Calu3 (cell line): ENCODE measurements at places on chromosomes 1 and 21.

GRCh38 chr1:151273924-151274466, 8.1 kb upstream of the ZNF687 start:
- DNase-seq: no peak

- no peak for DNase-seq
Observed at GRCh38 chr1:222794656-222795474, 20.0 kb upstream of the DISP1 start.

DNA sequence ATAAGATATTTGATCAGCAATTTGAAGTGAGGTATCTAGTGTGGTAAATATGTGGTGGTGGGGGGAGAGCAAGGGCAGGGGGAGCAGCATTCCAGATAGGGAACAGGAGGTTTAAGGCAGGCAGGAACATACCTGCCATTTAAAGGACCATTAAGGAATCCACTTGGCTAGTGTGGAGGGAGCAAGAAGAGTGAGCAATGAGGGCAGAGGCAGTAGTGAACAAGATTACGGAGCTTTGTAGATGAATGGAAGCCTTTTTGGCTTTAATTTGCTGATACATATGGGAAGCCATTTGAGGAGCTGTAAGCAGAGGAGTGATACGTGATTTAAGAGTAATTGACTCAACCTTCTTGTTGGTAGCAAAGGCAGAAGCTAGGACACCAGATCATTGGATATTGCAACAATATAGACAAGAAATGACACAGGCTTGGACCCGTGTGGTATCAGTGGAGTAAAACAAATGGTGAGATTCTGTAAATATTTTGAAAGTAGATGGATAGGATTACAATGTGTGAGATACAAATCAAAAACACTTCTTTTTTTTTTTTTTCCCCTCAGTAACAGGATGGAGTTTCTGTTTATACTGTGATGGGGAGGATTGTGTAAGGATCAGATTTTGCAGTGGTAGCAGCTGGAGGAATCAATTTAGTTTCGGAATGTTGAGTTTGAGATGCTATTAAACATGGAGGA, 73.8 kb upstream of the B3GALT2 start:
- DNase-seq: no peak

GRCh38 chr21:27171707-27172106, 204.8 kb upstream of the ADAMTS5 start:
- no peak for DNase-seq

- no peak for DNase-seq
Observed at GRCh38 chr1:203678943-203679661, 52.5 kb downstream of the ATP2B4 start.

- no peak for DNase-seq
Observed at GRCh38 chr1:226335661-226336060, 26.7 kb upstream of the LIN9 start.

GRCh38 chr1:206693592-206693991, 8.9 kb downstream of the MAPKAPK2 start:
- DNase-seq: no peak

DNA sequence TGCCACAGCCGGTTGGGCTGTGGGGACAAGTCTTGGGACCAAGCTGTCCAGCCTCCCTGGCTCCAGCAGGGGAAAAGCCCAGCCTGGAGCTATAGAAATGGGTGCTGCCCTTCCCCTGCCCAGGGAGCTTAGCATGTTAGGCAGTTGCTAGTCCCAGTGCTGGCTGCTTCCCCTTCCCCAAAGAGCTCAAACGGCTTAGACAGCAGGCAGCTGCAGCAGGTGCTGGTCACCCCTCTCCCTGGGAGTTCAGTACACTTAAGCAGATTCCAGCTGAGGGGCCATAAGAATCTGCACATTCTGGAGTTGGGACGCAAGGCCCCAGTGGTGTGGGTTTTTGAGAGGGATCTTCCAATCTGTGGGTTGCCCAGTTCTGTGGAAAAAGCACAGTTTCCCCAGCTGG, 11.1 kb upstream of the REG4 start:
- no peak for DNase-seq

DNA sequence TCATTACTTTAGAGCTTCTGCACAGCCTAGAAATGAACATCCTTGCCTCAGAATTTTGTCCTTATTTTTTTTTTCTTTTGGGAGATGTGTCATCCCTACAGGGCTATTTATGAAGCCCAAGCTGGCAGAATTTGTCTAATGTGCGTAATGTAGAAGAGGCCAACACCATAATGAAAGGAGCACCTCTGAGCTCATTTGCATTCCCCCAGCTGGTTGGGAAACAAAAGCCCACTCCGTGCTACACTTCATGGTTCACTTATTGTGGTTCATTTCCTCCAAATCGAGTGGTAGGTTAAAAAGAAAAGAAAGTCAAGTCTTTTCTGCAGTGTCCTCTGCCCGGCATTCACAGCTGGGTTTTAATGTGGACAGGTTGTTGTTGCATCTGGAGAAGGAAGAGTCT, 73.5 kb downstream of the KAZN start:
- DNase-seq: no peak

DNA sequence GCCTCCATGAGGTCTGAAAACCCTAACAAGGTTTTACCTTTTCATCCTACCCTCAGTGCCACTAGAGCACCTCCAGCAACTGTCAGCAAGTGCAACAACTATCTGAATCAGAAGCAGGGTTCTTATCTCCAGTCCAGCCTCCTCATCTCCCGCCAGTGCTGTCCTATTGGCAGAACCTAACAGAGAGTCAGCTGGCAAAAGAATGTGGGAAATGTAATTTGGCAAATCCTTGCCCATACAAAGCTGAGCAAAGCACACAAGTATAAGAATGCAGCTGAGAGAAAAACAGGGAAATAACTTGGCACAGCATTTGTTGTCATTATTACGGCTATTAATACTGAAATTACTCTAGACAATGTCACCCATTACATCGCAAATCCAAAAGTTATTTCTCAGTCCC, 124.2 kb downstream of the ATP6V1G3 start:
- no peak for DNase-seq

- DNase-seq: no peak
Observed at GRCh38 chr1:221327954-221328353, 413.9 kb downstream of the DUSP10 start.

- peak; percentile 7 for DNase-seq
Observed at GRCh38 chr1:110211496-110212168, 1.5 kb downstream of the KCNC4 start.

DNA sequence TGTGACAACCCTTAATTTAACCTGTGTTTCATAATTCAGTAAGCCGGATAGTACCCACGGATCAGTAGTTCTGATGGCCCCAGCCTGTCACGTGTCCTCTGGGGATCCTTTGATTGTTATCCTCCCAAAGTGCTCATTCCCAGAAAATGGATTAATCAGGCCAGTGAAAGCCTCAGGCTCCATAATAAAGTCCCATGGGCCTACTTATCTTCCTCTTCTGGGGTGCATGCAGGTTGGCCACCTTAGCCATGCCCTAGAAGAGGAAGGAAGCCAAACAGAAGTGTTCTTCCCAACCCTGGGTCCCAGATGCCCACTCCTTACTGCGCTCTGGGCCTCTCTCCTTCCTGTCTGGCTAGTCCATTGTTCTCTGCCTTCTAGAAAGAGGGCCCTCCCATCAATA, 146.1 kb downstream of the EDEM3 start:
- DNase-seq: no peak

DNA sequence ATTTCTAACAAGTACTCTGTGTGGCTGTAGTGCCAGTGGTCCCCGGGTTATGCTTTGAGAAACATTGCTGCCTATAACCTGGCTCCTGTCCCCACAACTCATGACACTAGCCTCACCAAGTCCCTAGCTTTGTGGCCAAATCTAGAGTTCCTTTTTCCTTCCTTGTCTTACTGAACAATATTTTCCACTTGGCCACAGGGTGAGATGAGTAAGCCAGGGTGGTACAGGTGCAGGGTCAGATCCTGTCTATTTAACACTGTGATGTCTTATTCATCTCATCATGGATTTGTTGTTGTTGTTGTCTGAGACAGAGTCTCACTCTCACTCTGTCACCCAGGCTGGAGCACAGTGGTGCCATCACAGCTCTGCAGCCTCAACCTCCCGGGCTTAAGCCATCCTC, 18.6 kb downstream of the ARMH1 start:
- no peak for DNase-seq

DNA sequence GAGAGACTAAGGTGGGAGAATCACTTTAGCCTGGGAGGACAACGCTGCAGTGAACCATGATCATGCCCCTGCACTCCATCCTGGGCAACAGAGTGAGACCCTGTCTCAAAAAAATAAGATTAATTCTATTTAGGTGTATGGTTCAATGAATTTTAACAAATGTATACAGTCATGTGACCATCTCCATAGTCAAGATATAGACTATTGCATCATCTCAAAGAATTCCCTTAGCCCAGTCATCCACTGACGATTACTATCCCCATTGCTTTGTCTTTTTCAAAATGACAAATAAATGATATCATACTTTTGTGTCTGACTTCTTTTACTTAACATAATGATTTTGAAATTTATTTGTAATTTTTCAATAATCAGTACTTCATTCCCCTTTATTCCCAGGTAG, 260.0 kb downstream of the LRRC7 start:
- no peak for DNase-seq

- no peak for DNase-seq
Observed at GRCh38 chr1:41629571-41629970, 145.1 kb upstream of the EDN2 start.

GRCh38 chr1:172746091-172746949, 87.4 kb downstream of the FASLG start:
- DNase-seq: peak; percentile 67

- DNase-seq: no peak
Observed at GRCh38 chr1:223031733-223032601, 111.1 kb downstream of the TLR5 start.

GRCh38 chr1:210571356-210572284, 242.9 kb downstream of the HHAT start:
- no peak for DNase-seq

GRCh38 chr1:171999756-172000155, 158.5 kb downstream of the DNM3 start:
- DNase-seq: no peak

DNA sequence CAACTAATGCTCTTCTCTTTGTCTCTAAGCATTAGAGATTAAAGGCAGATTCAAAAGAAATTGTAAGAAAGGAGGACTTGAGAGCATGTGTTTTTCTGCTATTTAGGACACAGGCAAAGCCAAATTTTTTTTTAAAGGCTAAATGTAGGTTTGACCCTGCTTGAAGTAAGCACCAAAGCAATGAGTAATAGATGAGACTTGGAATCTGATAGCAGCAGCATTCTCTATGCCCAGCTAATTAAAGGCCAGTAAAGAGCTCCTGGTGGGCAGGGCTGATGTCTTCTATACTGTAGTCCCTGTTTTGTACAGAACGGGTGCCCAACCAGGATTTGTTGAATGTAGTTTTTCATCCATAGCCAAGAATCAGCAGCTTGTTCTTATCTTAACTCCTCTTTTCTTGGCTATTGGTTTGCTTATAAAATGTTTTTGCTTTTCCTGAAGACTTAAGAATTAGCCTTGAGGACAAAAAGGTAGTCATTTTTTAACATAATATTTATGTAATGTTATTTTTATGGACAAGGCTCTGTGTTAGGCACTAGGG, 179.6 kb downstream of the LMO4 start:
- DNase-seq: no peak

DNA sequence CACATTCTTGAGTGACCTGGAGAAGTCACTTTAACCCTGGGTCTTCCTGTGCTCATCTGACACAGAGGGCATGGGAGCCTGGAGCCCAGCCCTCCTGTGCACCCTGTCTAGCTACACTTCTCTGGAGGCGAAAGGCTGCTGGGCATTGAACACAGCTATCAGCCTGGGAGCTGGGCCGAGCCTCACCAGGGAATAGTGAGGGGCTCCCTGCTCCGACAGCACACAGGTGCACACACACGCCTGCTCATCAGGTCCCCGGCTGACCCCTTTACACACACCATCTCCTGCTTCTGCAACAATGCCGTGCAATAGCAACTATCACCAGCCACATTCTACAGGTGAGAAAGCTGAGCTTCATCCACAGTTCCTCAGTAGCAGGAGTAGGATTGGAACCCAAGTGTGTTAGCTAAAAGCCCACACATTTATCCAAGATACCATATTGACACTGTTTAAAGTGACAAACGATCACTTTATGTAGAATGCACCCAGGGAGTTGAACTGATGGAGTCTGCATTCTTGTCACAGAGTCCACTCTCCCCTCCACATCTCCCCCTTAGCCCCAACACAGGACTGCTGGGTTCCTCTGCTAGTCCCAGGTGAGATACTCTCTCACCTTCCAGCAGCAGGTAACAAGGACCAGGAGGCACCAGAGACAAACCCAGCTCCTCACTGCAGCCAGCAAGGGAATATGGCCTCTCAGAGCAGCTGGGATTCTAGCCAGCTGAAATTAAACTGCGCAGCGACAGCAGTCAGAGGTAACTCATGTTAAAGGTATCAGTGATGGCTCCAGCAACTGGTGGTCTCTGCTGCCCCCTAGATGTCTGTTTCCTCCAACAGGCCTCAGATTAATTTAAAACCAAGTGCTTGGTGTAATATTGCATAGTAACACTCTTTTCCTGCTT, 18.3 kb upstream of the CAPN8 start:
- DNase-seq: peak; percentile 87

DNA sequence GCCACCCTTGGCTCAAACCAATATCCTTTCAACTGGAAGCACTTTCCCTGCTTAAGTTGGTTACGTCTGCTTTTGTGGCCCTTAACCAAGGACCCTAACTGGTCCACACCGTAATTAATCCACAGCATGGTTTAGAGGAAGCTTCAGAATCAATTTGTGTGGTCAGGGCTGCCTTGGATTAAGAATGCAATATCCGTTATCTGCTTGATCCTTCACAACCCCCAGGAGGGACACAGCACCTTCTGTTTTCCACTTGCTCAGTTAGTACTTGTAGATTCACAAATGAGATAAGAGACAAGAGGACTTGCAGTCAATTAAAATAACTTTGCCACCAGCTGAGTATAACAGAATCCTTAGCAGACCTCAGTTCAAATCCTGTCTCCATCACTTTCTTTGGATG, 56.9 kb upstream of the LRP8 start:
- no peak for DNase-seq

GRCh38 chr1:149995927-149996326, 14.6 kb downstream of the OTUD7B start:
- DNase-seq: no peak

DNA sequence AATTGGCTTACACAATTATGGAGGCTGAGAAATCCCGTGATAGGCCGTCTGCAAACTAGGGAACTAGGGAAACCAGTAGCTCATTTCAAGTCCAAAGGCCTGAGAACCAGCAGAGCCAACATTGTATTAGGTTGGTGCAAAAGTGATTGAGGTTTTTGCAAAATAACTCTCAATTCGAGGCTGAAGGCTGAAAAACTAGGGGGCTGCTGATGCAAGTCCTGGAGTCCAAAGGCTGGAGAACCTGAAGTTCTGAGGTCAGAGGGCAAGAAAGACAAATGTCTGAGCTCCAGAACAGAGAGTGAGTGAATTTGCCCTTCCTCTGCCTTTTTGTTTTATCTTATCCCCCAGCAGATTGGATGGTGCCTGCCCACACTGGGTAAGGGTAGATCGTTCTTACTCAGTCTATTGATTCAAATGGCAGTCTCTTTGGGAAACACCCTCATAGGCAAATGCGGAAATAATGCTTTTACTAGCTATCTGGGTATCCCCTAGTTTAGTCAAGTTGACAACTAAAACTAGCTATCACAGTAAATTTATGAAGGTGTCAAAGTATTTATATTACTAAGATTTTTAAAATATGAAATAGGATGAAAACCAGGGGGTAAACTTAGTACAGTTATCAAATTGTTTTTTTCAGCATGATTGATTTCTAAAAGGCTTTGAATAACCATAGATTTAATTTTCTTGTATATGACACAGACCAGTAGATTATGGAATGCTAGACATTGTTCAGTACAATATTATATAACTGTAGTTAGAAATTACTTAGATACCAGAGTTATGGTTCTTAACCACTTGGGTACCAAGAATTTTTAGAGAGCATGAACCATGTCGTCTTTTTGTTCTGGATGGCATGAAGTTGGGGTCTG, 15.4 kb downstream of the RABGAP1L start:
- DNase-seq: no peak

GRCh38 chr1:234519506-234519905, 40.5 kb upstream of the TARBP1 start:
- no peak for DNase-seq
